ENCODE measurements at places on chromosomes 2 and 18.

GRCh38 chr2:192070099-192070498, 124.6 kb downstream of the TMEFF2 start:
- no peak for DNase-seq

DNA sequence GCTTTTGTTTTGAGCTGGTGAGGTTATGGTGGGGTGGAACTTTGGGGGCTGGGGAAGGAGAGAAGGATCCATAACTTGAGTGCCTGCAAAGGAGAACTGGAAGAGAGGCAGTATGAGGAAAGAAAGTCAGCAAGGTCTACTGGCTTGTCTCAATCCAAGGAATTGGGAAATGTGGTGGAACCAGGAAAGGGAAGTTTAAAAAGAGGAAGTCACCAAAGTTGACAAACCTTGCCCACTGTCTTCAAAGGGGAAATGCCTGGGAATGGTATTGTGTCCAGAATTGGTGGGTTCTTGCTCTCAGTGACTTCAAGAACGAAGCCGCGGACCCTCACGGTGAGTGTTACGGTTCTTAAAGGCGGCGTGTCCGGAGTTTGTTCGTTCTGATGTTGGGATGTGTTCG, 304.1 kb upstream of the FAM98A start:
- no peak for DNase-seq

DNA sequence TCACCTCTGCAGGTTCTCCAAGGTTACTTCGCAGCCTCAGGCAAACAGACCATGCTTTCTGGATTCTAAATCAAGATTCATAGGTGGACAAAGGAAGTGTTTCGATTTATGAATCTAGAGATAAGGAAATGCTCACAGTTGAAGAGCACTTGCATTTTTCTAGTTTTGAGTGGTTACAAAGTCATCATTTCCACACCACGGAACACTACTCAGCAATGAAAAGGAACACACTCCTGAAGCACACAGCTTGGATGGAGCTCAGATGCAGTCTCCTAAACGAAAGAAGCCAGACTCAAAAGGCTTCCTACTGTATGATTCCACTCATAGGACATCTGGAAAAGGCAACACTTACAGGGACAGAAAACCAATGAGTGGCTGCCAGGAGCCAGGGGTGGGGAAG, 31.7 kb downstream of the SDC1 start:
- DNase-seq: no peak

- DNase-seq: no peak
These were observed 56.8 kb downstream of the MRPL33 start for GRCh38 chr2:27828305-27828704.

- no peak for DNase-seq
These were observed 444.1 kb upstream of the SMIM21 start for GRCh38 chr18:75871596-75871995.

DNA sequence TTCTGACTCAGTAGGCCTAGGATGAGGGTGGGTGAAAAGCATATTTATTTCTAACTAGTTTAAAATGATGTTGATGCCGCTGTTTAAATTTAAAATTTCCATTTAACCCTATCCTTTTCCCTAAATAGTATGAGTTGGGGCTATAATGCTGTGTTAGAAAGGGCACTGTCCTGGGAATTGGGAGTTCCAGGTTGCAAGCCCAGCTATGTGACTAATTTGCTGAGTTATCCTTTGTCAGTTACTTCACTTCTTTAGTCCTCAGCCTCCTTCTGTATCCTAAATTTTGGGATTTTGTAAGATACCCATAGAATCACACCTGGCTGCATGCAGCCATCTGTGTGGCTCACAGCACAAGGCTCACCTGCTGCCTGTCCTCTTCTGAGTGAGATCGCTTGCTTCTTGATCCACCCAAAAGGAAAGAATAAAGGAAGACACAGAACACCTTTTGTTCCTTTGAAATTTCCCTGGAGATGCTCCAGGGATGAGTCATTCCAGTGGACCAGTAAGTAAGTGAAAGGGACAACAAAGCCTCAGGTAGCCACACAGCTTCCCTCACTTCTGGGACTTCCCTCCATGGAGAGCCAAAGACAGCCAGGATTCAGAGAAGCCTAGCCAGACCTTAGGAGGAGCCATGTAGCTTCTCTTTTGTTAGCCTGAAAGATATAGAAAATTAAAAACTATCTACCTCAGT, 97.2 kb downstream of the DTNA start:
- DNase-seq: no peak

- DNase-seq: no peak
These were observed 67.7 kb upstream of the NEDD4L start for GRCh38 chr18:57976230-57976773.

GRCh38 chr2:141856215-141856919, 274.4 kb downstream of the LRP1B start:
- no peak for DNase-seq
